ENCODE measurements at places on chromosomes 13 and 19.

- DNase-seq, result no peak
Observed at GRCh38 chr13:33723365-33723764, 94.6 kb upstream of the RFC3 start.

DNA sequence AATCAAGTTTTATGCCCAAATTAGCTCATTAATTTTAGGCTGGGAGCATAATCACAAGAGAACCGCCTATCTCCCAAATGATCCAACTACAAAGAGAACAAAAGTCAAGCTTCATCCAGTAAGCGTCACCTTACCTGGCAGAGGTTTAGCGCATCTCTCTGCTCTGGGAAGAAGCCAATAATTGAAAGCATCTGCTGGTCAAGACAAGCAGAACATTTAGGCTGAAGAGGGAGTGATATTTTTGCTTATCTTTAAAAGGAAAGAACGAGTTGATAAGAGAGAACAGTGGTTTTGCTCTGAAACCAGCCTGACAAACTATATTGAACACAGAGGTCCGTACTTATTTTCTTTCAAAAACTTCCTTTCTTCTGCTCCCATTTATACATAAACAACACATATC, 242.1 kb downstream of the ENOX1 start:
- no peak for DNase-seq

DNA sequence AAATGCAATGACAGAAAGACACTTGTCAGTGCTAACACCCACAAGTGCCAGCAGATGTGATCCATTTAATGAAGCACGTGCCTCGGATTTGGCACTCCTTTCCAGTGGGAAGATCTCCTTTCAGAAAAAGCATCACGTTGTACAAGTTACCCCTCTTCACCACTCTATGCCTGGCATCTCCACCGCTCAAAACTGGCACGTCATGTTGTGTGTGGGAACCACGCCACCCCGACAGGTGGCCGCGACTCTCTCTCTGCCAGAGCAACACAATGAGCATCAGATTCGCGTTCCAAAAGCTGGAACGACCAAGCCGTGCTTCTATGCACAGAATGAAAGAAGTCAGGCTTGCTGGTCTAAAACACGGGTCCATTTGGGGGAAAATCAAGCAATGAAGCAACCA, 24.3 kb downstream of the TMTC4 start:
- DNase-seq, result no peak

- DNase-seq, result no peak
Observed at GRCh38 chr13:36601186-36601585, 72.6 kb upstream of the SERTM1 start.

- no peak for DNase-seq
Observed at GRCh38 chr13:53490752-53491151, 462.1 kb downstream of the OLFM4 start.

DNA sequence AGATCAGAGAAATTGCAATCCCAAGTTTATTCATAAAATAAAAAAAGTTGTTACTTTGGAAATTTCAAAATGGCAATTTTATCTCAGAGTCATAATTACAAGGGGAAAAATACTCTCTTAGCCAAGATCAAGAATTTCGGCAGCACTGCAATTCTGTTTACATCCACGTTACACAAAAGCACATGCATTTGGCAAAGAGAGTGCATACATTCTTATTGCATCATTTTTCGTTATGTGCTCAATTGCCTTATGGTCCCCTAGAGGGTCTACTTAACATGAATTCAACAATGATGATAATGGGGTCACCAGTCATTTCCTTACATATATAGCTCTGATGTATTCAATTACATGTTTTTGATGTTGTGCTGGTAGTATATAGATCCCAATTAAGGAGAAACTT, 498.0 kb downstream of the DIAPH3 start:
- DNase-seq, result no peak

DNA sequence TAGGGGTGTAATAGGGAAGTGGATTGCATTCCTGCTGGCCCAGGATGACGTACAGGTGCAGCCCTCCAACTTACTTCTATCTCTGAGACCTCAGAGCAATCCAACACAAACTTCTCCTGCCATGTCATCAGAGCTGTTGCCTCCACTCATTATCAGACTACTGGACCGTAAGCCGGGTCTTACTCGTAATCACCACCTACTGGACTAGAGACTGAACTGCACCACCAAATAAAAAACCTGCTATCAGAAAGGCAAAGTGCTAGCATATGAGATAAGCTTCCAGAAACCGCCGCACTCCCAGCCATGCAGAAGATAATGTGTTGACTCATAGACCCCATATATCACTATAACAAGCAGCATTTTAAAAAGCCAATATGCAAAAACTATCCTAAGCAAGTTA, 102.0 kb downstream of the SLITRK1 start:
- DNase-seq, result no peak

DNA sequence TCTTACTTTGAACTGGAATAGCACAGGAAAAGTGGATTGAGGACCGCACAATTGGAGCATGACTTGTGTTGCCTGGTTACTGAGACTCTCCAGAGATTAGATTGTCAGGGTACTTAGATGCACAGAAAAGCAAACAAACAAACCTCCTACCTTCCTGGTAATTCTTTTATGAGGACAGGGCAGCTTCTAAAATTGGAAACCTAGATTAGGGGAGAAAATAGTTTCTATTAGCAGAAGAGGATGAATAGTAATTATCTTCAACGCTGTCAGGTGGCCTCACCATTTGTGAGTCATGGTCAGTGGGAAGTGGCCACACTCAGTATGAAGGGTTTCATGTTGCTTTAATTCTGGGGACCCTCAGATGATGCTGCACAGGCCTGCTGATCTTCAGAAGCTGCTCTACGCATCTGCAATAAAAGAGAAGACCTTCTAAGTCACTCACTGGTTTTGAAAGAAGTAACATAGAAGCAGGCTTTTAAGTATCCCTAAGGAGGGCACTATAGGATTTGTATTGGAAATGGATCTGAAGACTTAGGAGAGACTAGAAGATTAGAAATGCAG, 106.8 kb downstream of the LACC1 start:
- no peak for DNase-seq

DNA sequence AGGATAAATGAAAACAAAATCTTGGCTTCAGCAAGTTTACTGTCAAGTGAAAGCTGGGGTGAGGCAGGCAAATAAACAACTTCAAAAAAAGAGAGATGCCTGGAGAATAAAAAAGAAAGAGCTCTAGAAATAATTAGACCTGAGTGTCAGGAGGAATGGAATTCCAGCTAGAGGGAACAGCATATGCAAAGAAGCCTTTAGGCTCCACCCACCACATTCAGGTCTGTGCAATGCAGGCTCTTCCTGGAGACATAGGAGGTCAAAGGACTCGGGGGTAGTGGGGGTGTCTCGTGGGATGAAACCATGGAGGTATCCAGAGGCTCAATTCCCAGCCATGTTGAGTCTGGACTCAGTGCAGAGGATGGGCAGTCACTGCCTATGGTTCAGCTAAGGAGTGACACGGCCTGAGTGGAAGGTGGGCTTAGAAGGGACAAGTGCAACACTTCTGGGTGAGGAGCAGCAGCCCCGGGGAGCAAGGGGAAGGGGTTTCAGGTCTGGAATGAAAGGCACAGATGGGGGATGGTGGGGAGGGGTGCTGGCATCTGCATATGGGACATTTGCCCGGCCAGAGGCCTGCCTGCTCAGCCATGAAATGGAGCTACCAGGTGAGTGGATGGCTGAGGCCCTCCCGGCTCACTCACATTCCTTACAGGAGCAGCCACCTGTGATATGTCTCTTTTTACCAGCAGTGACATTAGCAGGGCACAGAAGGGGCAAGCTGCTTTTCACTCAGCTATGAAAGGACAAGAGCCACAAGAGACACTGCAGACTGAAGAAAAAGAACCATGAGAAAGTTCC, 12.3 kb downstream of the LATS2 start:
- DNase-seq, result no peak

GRCh38 chr19:5394551-5395505, 54.2 kb upstream of the PTPRS start:
- DNase-seq, result no peak
